ENCODE measurements at places on chromosomes 3 and 15.

GRCh38 chr3:14452740-14453710, 50.6 kb downstream of the SLC6A6 start:
- DNase-seq = peak; percentile 98

DNA sequence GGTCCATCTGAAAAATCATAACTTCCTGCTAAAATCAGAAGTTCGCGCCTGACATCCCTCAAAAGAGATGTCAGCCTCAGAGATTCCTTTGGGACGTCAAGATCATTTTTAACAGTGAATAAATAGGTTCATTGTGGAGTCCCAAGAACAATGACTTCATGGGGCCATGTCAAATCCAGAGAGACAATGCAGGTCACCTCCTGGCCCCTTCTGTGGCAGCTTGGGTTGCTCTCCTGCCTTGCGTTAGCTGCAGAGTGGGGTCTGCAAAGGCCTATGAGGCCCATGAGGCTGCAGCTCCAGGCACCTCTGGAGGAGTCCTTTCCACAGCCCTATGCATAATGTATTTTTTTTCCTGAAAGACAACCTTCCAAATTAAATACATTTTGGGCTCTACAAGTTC, 282.3 kb downstream of the ADAMTS17 start:
- DNase-seq = no peak

DNA sequence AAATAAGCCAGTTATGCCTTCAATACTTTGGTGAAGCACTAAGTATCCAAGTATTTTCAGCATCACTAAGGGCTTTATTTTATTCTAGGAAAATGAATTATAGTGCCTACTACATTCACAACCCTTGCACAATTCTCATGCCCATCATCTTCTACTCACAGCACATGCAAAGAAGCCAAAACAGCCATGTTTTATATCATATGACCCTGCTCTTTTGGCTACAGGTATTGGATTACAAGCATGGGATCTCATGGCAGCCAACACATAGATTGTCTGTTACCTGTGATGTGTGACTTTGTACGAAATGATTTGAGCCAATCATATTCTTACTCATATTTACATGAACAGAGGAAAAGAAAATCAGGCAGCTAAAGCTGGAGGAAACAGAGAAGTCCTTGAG, 38.6 kb downstream of the STT3B start:
- DNase-seq = no peak

DNA sequence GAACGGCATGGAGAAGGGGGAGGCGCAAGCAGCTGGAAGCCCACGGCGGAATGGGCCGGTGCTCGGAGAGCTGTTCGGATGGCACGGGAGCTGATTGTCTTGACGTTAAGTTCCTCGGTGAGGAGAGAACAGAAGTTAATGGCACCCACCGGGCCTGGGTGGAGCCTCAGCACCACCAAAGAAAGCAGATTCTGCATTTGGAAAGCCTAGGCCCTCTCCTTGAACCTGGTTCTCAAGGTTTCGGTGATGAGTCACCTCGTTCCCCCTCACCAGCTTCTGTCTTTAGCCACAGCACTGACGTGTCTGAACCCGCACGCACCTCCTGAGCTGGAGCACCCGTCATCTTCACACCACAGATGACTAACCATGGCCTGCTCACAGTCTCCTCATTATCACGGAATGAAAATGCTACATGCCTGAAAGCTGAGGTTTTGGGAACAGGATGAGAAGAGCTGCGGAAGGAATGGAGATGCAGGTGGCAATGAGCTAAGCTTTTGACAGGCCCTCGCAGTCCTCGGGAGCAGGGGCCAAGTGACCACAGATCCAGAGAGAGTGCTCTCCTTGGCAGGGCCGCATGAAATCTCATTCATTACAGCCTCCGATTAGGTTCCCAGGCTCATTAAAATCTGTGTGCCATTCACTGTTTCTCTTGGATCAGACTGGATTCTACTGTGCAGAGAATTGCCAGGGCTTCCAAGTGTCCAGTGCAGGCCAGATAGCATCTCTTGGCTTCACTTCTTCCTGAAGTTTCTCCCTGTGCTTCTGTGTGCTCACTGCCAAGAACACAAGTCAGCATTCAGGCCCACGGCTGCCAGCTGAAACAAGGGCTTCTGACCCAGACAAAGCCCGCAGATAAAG, 96.3 kb upstream of the DLG1 start:
- DNase-seq = peak; percentile 99

DNA sequence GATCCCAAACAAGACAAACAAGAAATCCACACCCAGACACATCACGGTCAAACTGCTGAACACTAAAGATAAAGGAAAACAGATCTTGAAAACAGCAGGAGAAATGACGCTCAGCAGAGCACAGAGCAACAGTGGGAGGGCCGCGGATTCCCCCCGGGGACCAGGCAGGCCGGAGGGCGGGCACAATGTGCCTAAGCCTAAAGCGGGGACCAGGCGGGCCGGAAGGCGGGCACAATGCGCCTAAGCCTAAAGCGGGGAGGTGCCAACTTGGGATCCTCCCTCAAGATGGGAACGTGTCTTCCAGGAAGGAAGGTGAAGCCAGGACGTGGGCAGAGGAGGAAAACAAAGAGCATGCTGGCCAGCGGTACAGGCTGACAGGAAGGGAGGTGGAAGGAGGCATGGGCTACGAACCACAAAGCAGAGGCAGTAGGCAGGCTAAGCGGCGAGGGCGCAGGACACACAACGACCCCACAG, 31.1 kb downstream of the CYFIP1 start:
- DNase-seq = peak; percentile 24

- no peak for DNase-seq
These were observed 114.1 kb upstream of the FRMD4B start for GRCh38 chr3:69499899-69500421.

GRCh38 chr3:73547427-73548248, 77.1 kb downstream of the PDZRN3 start:
- peak; percentile 94 for DNase-seq

DNA sequence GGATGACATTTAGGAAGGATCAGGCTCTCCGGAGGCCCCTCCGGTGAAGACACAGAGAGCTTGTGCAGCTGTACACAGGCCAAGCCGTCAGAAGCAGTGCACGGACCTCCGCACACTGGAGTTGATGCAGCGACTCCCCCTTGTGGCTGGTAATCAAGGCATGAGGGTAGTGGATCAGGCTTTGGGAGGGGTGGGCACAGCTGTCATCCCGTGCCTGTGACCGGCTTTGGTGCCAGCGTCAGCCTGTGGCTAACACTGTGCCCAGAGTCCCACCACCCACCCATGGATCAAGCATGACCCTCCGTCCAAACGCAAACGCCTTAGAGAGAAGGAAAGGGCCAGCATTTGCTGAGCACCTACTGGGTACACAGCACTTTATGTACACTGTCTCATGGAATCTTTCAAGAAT, 8.2 kb upstream of the GRIP2 start:
- DNase-seq = peak; percentile 56

DNA sequence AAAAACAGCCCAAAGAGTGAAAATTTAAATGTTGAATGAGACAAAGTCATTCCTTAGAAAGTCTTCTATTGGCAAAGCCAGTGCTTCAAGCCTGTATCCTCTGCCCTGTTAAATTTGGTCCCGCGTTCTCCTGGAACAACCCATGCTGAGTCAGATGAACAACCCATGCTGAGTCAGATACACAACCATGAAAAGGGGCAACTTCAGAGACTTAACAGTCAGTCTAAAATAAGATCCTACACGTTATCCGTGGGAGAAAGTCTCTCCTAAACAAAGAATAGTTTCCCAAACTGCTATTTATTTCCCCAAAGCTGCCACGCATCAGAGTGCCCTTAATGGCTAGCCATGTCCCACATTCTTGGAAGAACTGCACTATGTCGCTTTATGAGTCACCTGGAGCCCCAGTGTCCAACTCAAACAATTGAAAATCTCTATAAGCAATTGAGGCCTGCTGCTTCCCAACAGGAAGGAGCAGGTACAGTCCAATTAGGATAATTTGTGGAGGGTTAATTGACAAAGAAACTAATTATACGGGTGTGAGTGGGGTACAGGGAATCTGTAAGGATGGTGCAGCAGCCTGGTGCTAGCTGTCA, 66.1 kb downstream of the WHAMM start:
- peak; percentile 86 for DNase-seq

DNA sequence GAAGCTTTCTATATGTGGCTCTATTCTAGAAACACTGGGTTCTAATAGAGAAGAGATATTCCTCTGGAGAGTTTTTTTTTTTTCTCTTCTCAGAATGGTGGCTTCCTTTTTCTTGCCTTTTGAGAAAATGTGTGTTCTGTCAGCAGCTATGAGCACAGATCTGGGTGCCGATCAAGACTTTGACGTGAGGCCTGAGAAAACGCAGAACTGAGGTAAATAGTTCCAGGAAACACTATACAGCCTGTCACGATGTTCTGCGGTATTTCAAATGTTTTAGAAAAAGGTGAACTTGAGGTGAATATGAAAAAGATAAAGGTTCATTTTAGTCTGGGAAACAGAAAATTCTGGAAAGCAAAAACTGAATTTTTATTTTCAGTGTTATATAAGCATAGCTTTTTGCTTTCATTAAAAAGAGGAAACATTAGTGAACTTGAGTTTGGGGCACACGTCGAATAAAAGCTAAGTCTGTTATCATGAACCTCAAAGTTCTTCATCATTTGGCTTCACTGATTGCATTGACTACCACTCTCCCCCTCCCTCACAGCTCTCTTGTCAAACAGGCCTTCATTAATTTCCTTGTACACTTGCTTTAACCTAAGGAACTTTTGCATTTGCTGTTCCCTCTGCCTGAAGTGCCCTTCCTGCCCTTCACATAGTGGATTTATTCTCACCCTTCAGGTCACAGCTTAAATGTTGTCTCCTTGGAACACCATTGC, 265.1 kb downstream of the NFKBIZ start:
- no peak for DNase-seq

GRCh38 chr3:16944356-16944755, 59.6 kb downstream of the PLCL2 start:
- no peak for DNase-seq

DNA sequence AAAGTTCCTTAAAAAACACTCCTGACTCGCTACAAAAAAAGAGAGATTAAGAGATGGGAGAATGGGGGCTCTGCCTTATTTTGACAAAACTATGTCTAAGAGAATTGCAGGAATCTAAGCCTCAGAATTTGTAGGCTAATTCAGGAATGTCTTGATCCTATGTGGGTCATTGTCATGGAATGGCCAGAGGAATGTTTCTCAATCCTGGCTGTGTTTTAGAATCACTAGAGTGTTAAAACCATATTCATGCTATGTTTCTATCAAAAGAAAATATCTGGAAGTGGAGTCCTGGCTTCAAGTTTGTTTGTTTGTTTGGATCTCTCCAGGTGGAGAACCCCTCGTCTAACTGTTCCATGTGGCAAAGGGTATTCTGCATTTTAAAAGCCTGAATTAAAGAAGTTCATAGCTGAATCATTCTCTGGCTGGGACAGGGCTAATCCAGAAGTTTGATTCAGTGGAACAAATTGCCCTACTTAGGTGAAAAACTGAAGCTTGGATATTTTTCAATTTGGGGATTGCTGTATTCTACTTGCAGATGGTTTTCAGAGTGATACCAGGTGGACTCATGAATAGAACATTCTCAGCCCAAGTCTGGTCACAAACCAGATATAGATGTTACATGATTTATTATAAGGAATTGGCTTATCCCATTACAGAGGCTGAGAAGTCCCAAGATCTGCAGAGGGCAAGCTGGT, 28.2 kb downstream of the GJD2 start:
- peak; percentile 41 for DNase-seq

DNA sequence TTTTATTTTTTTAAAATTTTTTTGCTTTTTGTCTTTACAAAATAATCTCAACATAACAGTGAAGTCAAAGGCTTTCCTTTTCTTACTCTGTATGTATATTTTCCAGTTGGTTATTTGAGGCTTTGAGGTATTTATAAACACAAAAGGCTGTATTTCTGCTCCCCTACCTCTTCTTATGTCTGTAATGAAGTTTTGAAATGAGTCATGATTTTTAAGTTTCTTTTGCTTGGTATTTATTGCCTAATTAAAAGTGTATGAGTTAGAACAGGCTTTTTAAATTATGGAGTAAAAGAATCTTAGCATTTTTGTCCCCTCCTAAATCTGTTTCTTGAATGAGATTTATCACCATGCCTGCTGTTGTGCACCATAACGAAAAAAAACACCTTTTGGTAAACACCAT, 66.0 kb downstream of the DCUN1D1 start:
- DNase-seq = peak; percentile 57

- DNase-seq = peak; percentile 81
These were observed 1.1 kb downstream of the NFKBIZ start for GRCh38 chr3:101850246-101851051.

- no peak for DNase-seq
These were observed 123.4 kb downstream of the TLE3 start for GRCh38 chr15:69974321-69974720.

DNA sequence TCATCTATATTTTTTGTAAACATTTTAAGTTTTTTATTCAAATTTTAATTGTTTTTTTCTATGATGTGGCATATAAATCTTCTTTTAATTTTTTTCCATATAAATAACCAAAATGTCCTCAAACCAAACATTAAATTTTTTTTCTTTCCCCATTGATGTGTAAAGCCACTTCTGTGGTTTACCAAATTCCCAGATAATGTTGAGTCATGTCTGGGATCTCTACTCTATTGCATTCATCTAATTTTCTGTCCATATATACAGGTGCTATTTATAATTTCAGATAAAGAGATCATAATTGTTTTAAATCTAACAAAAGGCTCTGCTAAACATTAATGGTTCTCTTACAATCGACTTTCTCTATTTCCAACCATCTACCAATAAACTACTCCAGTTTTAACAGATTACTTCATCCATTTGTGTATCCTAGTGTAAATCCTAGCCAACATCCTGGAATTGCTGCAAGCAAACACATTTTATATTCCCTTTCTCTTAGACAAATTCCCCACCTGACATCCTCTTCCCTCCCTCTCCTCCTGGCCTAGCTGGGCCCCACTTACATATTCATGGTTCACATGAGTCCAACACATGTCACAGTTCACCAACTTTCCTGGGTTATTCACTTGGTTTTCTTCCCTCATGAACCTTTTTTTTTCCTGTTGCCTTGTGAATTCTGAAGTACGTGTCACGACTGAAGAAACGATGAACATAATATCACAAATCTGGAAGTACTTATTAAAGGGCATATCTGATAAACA, 368.0 kb upstream of the AGTR1 start:
- peak; percentile 40 for DNase-seq

DNA sequence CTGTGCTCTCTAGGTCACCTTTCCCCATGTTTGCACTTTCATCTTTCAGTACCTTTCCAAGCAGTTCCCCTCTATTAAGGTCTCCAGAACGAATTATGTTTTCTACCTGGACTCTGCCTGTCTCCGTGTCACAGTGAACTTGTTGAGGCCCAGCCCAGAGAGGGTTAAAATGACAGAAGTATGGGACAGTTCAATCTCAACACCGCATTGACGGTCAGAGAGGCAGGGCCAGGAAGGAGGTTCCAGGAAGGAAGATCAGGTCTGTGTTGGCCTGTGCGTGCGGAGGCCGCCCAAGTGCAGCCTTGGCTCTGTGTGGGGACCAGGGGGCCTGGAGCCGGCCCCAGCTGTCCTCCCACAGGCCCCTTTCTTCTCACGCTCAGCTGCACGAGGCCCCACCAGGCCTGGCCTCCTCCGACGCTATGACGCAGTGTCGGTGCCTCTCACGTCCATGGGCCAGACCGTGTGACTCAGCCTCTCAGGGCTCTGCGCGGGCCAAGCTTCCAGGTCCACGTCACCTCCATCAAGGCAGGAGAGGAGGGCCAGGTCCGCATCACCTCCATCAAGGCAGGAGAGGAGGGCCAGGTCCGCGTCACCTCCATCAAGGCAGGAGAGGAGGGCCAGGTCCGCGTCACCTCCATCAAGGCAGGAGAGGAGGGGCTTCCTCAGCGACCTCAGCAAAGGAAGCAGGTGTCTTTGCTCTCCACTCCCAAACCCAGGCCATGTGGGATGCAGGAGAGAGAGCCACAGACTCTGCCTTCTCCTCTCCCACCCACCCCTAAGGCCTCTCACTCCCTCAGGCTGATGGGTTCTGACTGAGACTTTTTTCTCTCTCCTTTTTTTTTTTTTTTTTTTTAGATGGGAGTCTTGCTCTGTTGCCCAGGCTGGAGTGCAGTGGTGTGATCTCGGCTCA, 83.1 kb downstream of the CPN2 start:
- peak; percentile 61 for DNase-seq
